ENCODE measurements at places on chromosomes 3 and 15. TPM values are rescaled to one million over a fixed set of nuclear protein-coding genes. Genes with fewer than 3 reads are reported as not detected.

GRCh38 chr3:32340039-32340438 is 51.6 kb upstream of the CMTM7 start:
- no peak for DNase-seq

GRCh38 chr15:62618846-62619504 is 423.6 kb upstream of the TPM1 start:
- DNase-seq: peak; percentile 38

Gene TXNRD3
- total RNA-seq: 7.4 TPM

DNA sequence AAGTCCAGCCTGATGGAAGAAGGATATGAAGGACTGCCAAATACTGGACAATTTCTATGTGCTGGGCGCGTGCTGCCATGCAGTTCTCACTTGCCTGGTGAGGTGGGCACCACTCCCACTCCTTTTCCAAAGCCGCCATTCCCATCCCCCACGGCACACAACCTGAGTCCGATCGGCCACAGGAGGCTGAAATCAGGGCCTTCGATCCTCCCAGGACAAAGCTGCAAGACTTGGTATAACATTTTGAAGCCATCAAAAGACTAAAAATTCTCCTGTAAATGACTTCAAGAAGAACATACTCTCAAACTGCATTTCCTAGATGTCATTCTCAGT is 3.1 kb upstream of the MAP6D1 start:
- no peak for DNase-seq

Gene ATP6V1A
- total RNA-seq: 54.8 TPM
